ENCODE measurements at places on chromosomes 16 and 17.
A peak's percentile ranks its signal among the peaks of the same experiment; 100 is the strongest.

DNA sequence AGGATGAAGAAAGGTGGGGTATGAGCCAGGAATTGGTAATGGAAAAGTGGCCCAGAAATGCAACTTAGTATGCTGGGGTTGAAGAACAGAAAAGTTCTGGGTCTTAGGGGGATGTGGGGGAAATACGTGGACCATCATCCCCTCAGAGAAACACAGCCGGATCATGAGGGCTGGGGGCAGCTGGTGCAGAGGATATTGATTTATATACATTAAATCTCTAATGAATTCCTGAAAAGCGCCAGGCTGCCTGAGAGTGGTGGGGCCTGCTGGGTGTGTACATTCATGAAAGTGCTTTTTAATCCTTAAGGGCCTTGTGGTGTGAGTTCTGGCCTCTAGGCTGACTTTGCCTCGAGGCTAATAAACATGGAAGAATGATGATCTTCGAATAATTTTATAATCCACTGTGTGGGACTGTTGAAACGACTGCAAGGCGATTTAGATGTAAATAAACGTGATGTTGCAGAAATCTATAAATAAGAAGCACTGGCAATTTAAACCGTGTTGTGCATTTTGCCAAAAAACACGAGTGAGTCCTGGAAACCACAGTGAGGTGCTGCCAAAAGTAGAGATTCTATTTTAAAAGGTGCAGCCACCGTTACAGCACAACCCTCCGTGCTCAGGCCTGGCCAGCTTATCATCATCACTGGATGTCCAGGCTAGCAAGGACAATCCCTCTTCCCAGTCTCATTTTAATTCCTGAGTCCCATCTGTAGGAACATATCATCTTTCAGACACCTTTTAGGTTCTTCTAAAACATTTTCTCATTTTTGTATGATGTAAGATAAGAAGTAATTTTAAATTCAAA, 32.1 kb downstream of the PRKAR1A start:
- DNase-seq, result no peak

GRCh38 chr16:78142788-78143187, 43.3 kb downstream of the WWOX start:
- no peak for DNase-seq

GRCh38 chr16:78591682-78592103, 492.2 kb downstream of the WWOX start:
- no peak for DNase-seq

- no peak for DNase-seq
Measured at GRCh38 chr17:65531256-65532100, 30.0 kb downstream of the AXIN2 start.

GRCh38 chr16:720990-721764, at the start of gene ANTKMT:
Gene ANTKMT (plus strand): TSS chr16:721146. CDS start chr16:721275, 129 bp downstream.
- peak; percentile 82 for DNase-seq

DNA sequence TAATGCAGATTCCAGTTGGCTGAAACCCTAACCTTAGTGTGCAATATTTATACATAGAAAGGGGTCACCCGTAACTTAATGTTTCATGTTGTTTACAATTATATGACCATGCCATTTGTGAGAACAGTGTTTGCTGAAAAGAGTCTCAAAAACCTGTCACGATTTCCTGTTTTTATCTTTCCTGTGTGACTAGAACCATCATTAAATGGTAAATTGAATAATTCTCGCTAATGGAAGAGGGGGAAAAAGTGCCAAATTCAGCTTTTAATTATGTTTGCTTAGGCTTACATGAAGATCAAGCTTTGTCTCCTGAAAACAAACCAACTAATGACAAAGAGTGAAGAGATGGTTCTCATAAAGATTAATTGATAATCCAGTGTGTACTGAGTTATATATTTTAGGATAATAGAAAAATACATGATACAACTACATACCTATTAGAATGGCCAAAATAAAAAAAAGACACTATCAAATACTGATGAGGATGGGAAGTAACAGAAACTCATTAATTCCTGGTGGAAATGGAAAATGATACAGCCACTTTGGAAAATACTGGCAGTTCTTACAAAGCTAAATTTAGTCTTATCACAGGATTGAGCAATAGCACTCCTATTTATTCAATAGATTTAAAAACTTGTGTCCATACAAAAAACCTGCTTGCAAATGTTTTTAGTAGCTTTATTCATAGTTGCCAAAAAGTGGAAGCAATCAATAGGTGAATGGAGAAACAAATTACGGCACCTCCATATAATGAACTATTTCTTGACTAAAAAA, 141.7 kb downstream of the CDK5R1 start:
- no peak for DNase-seq

DNA sequence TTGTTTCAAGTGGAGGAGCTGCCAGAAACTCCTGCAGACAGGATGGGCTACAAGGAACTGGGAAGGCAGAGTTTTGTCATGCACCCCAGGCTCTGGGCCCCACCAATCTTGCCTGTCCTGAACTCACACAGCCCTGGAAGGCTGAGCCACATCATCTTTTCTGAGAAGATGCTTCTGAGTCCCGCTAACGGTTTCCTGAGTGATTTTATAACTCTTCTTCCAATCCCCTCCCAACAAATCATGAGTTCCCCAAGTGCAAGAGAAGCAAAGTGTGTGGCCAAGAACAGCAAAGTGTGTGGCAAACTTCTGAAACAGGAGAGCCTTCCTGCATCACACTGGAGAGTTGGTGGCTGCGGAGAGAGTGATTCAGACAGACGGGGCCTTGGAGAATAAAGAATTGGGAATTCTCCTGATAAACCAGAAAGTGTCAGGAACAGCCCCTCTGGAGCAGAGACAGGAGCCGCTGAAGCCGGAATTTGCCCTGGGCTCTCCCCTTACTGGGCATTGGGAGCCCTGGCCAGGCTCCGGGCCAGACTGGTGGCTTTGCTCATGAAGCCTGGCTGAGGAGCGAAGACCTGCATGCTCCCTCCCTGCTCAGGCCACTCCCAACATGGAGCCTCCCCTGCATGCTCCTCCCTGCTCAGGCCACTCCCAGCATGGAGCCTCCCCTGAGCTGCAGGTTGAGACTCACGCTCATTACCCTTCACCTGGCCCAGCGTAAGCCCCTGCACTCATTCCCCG, 47.2 kb downstream of the PITPNM3 start:
- DNase-seq, result no peak

- DNase-seq, result peak; percentile 93
Measured at GRCh38 chr17:74442670-74443515, 11.0 kb downstream of the GPRC5C start.

DNA sequence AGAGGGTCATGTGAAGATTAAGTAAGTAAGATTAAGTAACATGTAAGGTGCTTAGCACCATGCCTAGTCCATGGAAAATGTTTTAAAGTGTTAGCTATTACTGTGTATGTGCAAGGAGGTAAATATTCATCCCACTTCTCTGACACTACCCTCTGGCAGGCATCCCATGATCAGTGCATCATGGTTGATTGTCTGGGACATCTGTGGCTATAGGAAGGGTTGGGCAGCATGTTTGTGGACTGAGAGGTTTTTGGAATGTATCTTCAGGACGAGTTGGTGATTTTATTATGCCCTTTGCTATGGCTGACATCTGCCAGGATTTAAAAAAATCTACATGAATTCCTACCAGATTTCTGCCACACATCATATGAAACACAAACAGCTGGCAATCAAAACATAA, 6.5 kb upstream of the TAOK1 start:
- no peak for DNase-seq

DNA sequence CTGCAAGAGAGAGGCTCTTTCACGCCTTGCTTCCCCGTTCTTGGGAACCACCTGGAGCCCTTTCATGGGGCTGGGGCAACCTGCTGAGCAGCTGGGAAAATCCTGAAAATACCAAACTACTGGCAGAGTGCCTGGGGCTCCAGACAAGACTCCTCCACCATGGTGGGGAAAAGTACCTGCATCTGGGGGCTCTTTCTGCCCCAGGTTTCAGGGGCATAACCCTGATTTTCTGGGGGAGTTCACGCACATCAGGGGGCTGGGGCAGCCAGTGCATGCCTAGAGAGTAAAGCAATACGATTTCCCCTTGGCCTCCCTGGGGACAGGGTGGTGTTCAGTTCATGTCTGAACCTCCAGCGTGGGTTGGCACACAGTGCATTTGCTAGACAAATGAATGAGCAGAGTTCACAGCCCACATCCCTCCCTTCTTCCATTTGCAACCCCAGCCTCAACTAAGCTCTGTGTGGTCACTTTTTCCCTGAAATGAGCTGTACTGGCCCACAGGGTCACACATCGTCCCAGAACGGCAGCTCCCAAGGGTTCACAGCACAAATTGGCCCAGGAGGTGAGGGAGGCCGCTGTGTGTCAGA, 5.2 kb upstream of the CDC42EP4 start:
- DNase-seq, result no peak

GRCh38 chr16:27337024-27337423, 23.2 kb downstream of the IL4R start:
- no peak for DNase-seq

- no peak for DNase-seq
Measured at GRCh38 chr17:75488693-75489510, 26.4 kb downstream of the CASKIN2 start.

DNA sequence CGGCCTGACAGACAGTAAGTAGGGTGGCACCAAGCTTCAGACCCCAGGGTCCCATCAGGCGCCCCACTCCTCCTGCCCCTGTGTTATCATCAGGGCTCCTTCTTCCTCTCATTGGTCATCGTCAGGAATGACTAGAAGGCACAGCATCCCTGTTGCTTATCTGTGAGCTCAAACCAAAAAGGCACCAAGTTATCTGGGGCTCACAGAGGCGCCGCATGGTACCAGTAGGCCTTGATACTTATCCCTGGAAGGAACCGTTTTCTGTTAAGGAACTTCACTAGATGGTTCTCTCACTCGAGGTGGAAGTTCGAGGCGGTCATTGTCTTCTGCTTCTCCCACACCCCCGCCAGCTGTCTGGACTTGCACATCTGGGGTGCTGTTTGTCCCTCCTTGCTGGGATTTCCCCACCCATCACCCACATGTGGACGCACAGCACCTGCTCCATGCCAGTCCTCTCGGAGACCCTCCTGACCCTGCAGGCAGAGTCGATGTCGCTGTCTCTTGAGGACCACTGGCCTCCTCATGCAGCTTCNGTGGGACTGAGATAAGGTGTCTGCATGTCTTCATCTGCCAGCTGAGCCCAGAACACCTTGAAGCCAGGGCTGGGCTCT, 52.1 kb downstream of the METRNL start:
- DNase-seq, result no peak

- DNase-seq, result peak; percentile 71
Measured at GRCh38 chr16:73878611-73879010, 418.0 kb upstream of the PSMD7 start.
